Vagina (tissue), 2 donors: ENCODE measurements at places on chromosomes 13 and 19.

DNA sequence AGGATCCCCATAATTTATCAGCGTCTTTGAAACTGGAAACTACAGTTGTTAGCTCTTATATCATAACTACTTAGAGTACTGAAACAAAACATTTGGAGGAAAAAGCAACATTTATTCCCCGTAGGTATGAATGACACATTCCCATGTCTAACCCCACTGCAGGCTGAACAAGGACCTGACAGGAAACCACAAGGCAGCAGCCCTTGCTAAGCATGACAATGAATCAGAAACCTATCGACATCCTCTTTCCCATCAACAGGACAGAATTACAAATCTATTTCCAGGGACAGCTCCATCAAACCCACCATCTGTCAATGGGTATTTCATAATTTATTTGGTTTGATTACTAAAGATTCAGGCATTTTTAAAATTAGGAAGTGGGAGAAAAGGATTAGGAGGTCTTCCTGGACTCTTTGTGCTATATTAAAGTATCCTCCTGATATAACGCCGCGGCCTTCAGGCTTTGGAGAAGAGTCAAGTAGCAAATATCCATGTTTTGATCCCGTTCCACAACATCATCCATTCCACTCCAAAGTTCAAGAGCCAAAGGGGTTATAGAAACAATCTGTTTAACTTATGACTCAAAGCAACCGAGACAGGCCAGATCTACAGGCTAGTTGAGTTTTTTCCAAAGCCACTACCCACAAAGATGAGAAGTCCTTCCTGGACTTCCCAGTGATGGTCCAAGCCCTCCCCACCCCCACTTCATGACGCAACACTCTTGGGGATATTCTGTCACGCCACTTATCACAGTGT, 51.1 kb downstream of the FAM216B start:
- H3K4me1 ChIP-seq: peaks cover 6% of the 10 kb centered on the region
- no peaks in the 10 kb centered on the region for H3K36me3 ChIP-seq
- DNase-seq: no peak
- no peak overlapping the region for H3K27ac ChIP-seq

DNA sequence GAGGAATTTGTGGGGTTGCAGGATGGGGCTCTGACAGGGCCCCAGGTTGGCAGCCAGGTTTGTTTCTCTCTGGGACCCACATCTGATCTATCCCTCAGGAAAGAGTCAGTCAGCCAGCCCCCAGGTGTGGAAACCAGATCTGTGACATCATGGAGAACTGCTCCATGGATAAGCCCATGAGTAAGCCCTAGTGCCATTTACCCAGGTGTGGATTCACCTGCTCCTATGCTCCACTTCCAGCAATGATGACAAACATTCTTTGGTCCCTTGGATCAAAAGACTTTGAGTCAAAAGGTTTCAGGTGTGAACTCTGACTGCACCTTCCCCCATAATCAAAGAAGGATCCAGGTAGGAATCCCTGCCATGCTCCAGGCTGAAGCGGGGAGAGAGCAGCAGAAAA, 26.9 kb upstream of the IGFL4 start:
- DNase-seq: no peak
- no peaks in the 10 kb centered on the region for H3K36me3 ChIP-seq
- H3K4me1 ChIP-seq: no peaks in the 10 kb centered on the region
- H3K4me3 ChIP-seq: no peak overlapping the region
- H3K27ac ChIP-seq: no peak overlapping the region
- H3K27me3 ChIP-seq: no peaks in the 10 kb centered on the region

DNA sequence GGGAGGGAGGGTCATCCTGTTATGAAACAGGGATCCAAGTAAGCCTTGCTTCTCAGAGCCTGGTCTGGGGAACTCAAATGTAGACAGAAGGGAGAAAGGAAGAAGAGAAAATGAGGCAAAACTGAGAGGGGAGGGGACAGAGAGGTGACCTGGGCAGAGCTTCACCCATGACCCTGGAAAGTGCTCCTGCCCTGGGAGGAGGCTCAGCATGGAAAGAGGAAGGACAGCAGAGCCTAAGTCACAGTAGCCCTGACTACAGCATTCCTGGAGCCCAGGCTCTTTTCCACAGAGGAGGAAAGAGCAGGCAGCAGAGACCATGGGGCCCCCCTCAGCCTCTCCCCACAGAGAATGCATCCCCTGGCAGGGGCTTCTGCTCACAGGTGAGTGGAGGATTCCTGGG, at the start of gene CEACAM3:
Gene CEACAM3, plus strand, starts transcription at position 226 of the 400 bp plus-strand sequence. Its CDS starts 91 bp downstream, at position 317.
- H3K4me1 ChIP-seq: no peaks in the 10 kb centered on the region
- no peaks in the 10 kb centered on the region for H3K36me3 ChIP-seq
- no peak within 1 kb of the TSS for H3K4me3 ChIP-seq
- no peak within 1 kb of the TSS for H3K27ac ChIP-seq
- DNase-seq: no peak

DNA sequence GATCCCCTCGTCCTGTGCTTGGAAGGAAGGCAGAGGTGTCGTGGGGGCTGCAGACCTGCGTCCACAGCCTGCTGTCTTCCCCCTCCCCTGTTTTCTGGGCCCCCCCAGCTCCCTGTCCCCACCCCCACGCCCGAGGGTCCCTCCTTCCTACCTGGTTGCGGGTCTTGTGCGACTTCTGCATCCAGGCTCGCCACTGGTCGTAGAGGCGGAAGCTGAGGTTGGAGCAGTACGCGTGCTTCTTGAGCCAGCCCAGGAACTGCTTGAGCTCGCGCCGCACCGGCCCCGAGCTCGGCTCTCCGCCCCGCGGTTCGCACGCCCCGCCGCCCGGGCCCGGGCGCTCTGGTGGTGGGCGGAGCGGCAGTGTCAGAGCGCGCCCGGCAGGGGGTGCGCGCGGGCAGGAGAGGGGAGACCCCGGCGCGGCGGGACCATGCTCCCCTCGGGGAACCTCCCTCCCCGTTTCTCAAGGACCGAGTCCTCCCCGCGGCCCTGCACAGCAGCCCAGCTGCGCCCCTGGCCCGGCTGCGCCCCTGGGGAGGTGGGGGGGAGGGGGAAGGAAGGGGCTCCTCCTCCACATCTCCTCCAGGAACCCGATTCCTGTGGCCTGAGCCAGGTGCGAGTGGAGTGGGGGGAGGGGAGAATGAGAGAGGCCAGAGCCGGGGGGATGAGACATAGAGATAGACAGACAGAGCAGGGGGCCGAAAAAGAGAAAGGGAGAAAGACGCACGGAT, 5.7 kb downstream of the REX1BD start:
- H3K36me3 ChIP-seq: peaks cover 8% of the 10 kb centered on the region
- peak overlapping the region; percentile 29 for H3K4me3 ChIP-seq
- H3K27ac ChIP-seq: peak overlapping the region; percentile 46
- H3K4me1 ChIP-seq: peaks cover 41% of the 10 kb centered on the region
- no peak for DNase-seq
- H3K27me3 ChIP-seq: no peaks in the 10 kb centered on the region

- no peaks in the 10 kb centered on the region for H3K4me1 ChIP-seq
- no peak for DNase-seq
- H3K36me3 ChIP-seq: no peaks in the 10 kb centered on the region
- H3K4me3 ChIP-seq: no peak overlapping the region
- H3K27ac ChIP-seq: no peak overlapping the region
These were observed 234.8 kb downstream of the DACH1 start for GRCh38 chr13:71632206-71632605.

- DNase-seq: no peak
- no peaks in the 10 kb centered on the region for H3K36me3 ChIP-seq
- H3K27me3 ChIP-seq: no peaks in the 10 kb centered on the region
- H3K4me3 ChIP-seq: peak within 1 kb of the TSS; percentile 29
- H3K4me1 ChIP-seq: peaks cover 37% of the 10 kb centered on the region
- no peak within 1 kb of the TSS for H3K27ac ChIP-seq
These were observed at the start of gene CILP2 for GRCh38 chr19:19538061-19538784. Gene CILP2 (plus strand): TSS chr19:19538265. CDS start chr19:19538350, 85 bp downstream.

- H3K4me3 ChIP-seq: no peak overlapping the region
- no peak for DNase-seq
- no peak overlapping the region for H3K27ac ChIP-seq
- H3K36me3 ChIP-seq: no peaks in the 10 kb centered on the region
These were observed 58.8 kb upstream of the ZNF681 start for GRCh38 chr19:23817519-23817918.

DNA sequence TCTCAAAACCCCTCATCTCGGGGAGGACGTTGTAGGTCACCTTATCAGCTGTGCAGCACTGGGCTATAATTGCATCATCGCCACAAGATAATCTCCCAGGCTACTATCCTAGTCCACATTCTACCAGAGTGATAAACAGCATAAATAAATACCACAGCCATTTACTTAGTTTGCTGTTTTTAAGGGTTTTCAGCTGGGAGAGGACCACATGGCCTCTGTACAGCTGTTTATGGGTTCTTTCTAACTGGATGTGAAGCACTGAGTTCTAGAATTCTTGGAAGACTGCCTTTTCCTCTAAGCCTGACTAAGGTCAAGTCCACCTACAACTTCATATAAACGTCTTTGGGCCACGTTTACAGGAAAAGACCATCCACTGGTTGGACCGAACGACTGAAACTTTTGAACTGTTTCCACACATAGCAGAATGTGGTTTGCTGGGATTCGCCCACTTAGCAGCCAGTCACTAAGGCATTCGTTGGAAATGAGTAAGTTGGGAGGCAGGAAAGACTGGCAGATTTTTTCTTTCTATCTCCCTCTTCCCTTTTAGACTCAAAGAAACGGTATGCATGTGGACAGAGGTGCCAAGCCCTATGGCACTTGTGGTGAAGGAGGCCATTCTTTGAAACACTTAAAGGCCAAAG, 752.5 kb upstream of the SGCG start:
- no peaks in the 10 kb centered on the region for H3K36me3 ChIP-seq
- H3K4me3 ChIP-seq: no peak overlapping the region
- no peak for DNase-seq
- H3K27ac ChIP-seq: peak overlapping the region; percentile 13
- no peaks in the 10 kb centered on the region for H3K4me1 ChIP-seq
- H3K27me3 ChIP-seq: no peaks in the 10 kb centered on the region
